ENCODE measurements at places on chromosomes 1 and 21. TPM values are rescaled to one million over a fixed set of nuclear protein-coding genes. Genes with fewer than 3 reads are reported as not detected.

PPIAL4G gene
- not detected for total RNA-seq

SHISAL2A gene
- total RNA-seq: 0.74 TPM

MATN1 gene
- total RNA-seq: 0.28 TPM

S100A7 gene
- total RNA-seq: not detected

KCNA10 gene
- not detected for total RNA-seq

KIF2C gene
- 68.1 TPM for total RNA-seq

TP53BP2 gene
- 38.7 TPM for total RNA-seq

UMODL1 gene
- total RNA-seq: not detected

CD84 gene
- total RNA-seq: not detected

GLUL gene
- total RNA-seq: 457 TPM

LHX8 gene
- total RNA-seq: 1.5 TPM

DNAH14 gene
- 40.7 TPM for total RNA-seq

RXFP4 gene
- not detected for total RNA-seq

UBL4B gene
- not detected for total RNA-seq

DNA sequence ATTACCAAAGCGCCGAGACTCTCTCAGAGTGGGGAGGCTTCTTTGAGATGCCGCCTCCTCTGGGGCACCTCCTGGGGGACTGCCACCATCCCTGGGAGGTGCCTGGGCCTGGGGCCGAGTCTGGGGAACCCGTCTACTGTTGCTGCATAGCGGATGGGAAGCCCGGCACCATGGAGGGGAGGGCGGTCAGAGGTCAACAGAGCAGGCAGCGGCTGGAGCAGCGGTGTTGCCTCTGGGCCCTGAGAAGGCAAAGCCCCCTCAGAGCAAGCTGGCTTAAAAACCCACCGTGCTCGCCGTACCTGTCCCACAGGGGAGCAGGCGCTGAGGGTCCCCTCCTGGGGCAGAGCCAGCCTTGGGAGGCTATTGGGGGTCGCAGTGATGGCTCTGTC, 62.0 kb downstream of the ARHGEF16 start:
- no peak for DNase-seq

GRCh38 chr1:200506471-200506870, 96.6 kb upstream of the ZNF281 start:
- DNase-seq: no peak

DNA sequence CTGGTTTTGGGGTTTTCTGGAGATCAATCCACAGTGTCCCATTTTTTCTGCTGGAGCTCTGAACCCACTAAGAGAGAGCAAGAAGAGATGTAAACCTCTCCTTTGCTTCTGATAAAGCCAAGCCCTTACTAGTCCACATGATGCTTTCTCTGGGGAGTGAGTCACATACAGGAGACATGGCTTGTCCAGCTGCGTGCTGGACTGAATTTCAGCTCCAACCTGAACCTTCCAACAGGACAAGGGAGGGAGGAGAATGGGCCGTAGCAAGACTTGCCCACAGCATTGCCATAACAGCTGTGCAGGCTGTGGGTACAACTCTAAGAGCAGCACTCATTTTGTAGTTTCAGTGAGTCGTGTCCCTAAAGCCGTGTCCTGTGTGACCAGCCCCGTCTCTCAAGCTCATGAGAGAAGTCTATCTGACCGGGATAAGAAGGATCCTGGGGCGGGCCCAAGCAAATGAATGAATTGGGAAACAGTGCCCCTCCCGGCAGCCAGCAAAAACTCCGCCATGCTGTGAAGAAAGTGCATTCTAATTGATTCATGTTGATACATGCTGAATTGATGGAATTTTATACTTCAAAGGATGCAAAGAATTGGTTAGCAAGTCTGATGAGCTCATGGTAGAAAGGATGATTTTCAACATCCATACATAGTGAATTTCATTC, 195.2 kb downstream of the GABPA start:
- no peak for DNase-seq

- no peak for DNase-seq
Measured at GRCh38 chr1:14478120-14478519, 120.4 kb upstream of the KAZN start.

- DNase-seq: no peak
Measured at GRCh38 chr1:171344473-171344820, 30.5 kb downstream of the FMO4 start.

GRCh38 chr1:98304888-98305287, 356.6 kb upstream of the SNX7 start:
- no peak for DNase-seq

GRCh38 chr1:26820784-26821269, 5.7 kb upstream of the ZDHHC18 start:
- DNase-seq: no peak

GRCh38 chr1:96721053-96721415, 550 bp upstream of the PTBP2 start:
- DNase-seq: no peak

- no peak for DNase-seq
Measured at GRCh38 chr1:246609632-246610031, 43.4 kb downstream of the CNST start.

- DNase-seq: no peak
Measured at GRCh38 chr1:2617971-2618470, 14.8 kb downstream of the MMEL1 start.

DNA sequence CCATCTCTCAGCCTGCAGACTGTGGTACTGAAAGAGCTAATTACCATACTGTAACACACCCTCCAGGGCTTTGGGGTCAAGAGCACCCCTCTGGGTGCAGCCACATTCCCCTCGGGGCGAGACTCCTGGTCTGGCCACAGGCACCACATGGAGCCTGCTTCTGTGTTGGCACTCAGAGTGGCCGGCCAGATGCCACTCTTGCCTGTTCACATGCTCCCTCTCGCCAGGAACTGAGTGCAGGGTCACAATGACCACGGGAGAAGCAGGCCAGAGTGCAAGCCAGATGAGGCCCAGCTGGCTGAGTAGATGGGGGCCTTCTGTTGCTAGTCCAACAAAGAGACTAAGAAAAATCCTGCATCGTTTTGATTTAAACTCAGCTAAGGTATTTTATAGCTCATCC, 864.0 kb downstream of the KCNT2 start:
- DNase-seq: no peak

DNA sequence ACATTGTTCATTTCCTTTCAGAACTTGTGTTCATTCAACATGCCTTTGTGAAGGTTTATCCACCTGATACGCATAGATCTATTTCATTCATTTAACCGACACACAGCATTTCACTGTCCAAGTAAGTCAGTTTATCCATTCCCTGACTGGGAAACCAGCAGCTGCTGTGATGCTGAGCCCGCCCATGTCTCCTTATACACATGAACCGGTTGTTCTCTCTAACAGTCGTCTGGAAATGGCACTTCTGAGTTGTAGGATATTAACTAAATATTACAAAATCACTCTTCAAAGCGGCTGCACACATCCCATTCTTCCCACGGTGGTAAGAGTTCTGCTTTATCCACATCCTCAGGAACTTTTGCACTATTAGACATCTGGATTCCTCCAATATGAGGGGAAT, 71.1 kb downstream of the NPHP4 start:
- DNase-seq: no peak

GRCh38 chr1:180519846-180520245, 17.5 kb upstream of the ACBD6 start:
- no peak for DNase-seq

- DNase-seq: no peak
Measured at GRCh38 chr1:86207323-86207722, 50.8 kb upstream of the COL24A1 start.

GRCh38 chr1:204255966-204256365, 42.2 kb upstream of the GOLT1A start:
- no peak for DNase-seq

- DNase-seq: no peak
Measured at GRCh38 chr1:214707306-214708087, 104.5 kb downstream of the CENPF start.

GRCh38 chr1:89311757-89312156, 39.1 kb upstream of the GBP5 start:
- DNase-seq: no peak

DNA sequence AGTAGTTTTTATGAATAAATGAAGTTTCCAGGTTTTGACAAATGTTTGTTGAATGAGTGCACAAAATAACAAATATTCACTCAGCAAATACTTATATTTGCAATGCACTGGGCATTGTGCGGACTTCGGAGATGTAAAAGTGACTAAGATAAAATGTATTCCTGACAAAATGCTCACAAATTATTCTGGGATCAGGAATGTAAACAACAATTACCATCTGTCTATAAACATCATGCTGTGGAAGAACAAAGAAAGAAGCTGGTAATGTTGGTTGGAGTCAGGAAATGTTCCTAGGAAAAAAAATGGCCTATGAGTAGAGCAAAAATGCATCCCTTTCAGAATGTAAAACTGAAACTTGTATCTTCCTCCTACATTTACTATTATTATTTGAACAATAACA, 68.5 kb downstream of the CRB1 start:
- no peak for DNase-seq

GRCh38 chr1:235867903-235868469, 1.3 kb upstream of the LYST start:
- DNase-seq: no peak

DNA sequence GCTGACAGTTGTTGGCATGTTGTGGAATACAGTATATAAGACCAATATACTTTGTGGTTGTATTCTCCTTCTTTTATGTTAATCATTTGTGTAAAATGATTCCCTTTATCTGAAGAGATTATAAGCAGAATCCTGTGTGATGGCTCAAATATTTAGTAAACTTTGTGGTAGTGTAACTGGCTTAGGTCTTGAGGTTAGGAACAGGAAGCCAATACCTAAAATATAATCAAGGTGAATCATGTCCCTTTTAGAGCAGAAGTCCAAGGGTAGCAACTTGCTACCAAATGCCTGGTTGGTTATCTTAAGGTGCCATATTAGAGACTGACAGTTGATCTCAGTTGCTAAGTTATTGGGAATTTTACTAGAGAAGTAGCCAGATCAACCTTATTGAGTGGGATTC, 398.5 kb upstream of the ADAMTS5 start:
- DNase-seq: no peak

- no peak for DNase-seq
Measured at GRCh38 chr1:177902266-177902665, 67.6 kb downstream of the SEC16B start.

GRCh38 chr1:115697619-115698018, 55.8 kb downstream of the VANGL1 start:
- no peak for DNase-seq

GRCh38 chr1:246778663-246779062, 54.5 kb downstream of the SCCPDH start:
- DNase-seq: no peak

- peak; percentile 27 for DNase-seq
Measured at GRCh38 chr1:228020686-228021354, 14.0 kb downstream of the WNT3A start.

DNA sequence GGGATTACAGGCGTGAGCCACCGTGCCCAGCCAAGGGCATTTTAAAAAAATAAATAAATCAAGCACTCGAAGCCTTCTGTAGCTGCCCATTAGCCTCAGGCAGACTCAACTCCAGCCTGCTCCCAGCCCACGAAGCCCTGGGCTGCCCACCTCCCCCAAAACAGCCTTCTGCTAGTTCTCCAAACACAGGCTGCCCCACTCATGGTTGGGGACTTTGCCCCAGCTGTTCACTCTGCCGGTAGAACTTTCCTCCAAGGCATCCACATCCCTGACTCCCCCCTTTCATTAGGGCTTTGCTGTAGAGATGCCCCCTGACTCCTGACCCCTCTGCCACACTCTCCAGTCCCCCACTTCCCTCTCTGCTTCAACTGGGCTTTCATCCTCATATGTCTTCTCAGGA, 29.7 kb upstream of the LAPTM5 start:
- no peak for DNase-seq

DNA sequence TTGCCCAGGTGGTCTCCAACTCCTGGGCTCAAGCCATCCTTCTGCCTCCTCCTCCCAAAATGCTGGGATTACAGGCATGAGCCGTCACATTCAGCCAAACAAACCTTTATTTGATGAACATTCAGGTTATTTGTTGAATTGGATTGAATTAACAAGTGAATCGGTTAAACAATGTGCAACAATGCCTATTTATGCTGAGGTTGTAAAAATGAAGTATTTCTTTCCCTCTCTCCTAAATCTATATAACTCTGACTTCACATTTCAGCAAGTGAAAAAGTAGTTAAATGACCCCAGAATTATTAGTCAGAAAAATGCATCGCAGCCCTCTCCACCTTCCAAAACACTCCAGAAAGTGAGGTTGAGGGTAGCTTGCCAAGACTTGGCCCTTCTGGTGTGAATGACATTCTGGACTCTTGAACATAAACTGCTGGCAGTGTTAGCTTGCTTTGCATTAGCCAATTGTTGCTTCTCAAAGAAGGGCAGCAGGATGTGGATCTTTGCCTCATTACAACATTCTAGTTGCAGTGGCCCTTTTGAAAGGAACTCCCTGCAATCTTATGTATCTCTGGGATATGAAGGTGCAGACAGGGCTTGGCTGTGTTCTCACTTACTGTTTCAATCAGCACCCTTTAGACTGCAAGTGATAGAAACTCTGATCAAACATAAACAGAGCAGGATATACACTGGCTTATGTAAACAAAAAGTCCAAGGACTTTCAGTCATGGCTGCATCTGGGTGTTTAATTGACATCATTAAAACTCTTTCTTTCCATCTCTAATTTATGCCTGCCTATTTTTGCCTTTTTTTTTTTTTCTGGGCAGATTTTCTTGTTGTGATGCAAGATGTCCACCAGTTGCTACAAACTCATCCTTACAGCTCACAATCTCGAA, 22.4 kb downstream of the EDN2 start:
- no peak for DNase-seq

GRCh38 chr1:96926176-96926575, 204.6 kb downstream of the PTBP2 start:
- no peak for DNase-seq

DNA sequence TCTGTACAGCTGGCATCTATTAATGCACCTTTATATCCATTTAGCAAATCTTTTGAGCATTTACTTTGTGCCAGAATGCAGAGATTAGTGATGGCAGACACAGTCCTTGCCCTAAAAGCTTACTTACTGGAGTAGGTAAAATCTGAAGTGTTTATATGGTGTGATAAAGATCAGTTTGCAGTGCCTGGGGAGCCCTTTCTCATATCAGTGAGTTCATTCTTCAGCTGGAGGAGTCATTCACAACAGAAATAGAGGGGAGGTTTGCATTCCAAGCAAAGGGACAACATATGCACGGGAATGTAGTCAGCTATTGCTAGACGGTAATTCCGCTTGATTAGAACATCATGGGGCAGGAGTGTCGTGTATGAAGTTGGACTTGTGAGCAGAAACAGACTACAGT, 8.4 kb downstream of the SLC35F3 start:
- DNase-seq: no peak

DNA sequence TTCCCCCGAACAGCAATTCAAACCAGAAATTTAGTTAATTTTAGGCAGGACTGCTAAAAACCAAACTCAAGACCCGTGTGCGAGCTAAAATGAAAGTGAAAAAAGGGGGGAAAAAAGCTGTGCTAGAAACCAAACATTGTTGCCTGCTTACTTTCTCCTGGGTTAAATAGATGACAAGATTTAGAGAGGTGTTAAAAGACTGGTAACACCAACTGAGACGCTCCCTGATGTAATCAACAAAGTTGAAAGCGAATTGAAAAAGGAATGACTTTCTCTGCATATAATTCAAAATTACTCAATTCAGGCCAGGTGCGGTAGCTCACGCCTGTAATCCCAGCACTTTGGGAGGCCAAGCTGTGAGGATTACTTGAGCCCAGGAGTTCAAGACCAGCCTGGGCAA, 6.8 kb downstream of the CDCA8 start:
- DNase-seq: no peak

GRCh38 chr1:84936116-84936810, 43.3 kb upstream of the LPAR3 start:
- peak; percentile 53 for DNase-seq

Data from H1 (cell line).